Breast epithelium (tissue), 4 donors: ENCODE measurements at places on chromosomes 12 and 14. TPM values are rescaled to one million over a fixed set of nuclear protein-coding genes. Genes with fewer than 3 reads are reported as not detected.

DNA sequence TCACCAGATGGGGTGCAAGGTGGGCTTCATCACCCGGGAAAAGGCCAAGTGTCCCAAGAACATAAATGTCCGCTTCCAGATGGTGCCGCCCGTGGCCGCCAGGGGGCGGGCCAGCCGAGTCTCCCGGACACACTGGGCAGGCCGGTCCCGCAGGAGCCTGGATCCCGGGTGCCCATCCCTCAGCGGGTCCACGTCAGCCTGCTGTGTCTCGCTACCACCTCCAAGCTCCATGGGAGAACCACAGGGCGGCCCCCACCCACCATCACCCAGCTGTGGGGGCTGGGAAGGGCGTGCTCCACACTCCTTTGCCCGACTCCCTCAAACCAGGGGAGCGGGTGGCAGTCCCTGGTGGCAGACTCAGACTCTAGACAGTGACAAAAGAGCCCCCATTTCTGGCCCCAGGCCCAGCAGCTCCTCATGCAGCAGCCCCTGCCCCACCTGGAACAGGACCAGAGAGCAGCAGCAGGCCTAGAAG is 22.0 kb upstream of the NUDT14 start:
- peak; percentile 56 for DNase-seq

The PTPRB gene
- 33.6 TPM for total RNA-seq

DNA sequence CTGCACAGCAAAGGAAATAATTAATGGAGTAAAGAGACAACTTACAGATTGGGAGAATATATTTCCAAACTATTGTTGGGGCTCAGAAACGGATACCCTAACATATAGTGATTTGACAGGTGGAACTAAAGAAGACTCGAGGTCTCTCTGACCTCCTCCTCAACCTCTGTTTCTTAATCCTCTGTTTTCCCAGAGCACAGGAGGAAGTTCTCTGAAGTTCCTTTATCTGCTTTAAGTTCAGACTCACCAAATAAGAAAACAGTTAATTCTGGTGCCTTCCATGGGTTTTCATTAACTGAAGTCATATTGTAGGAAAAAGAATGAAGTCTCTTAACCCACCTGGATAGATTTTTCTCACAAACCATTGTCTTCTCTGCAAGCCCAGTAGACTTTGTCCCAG is 29.2 kb downstream of the CLEC2D start:
- DNase-seq = no peak

The SLC10A1 gene
- not detected for total RNA-seq

The CEBPE gene
- not detected for total RNA-seq
